ENCODE measurements at places on chromosomes 3 and 15. TPM values are rescaled to one million over a fixed set of nuclear protein-coding genes. Genes with fewer than 3 reads are reported as not detected.

Gene TIMP4
- polyA plus RNA-seq = 41.4 TPM

Gene FOXB1
- polyA plus RNA-seq = not detected

- no peak for DNase-seq
These were observed 57.4 kb downstream of the ANXA2 start for GRCh38 chr15:60340207-60340921.

- DNase-seq = no peak
These were observed 42.7 kb downstream of the IFT122 start for GRCh38 chr3:129482721-129483120.

Gene GOLGA8G
- polyA plus RNA-seq = not detected

DNA sequence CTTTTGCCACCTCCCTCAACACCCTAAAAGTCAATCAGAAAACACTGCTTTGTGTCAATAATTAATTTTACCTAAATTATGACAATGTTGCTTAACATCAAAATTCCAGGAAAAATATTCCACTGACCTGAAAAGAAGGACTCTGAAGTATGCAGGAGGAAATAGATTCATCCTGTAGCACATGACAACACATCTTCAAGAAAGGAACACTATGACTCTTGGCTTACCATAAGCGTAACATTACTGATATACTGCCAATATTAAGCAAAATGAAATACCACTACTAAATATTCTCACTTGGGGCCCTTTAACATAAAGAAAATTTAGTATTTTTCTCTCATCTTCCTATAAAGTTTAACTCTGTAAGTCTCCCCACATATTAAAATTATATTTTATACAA lies 9.6 kb downstream of the SUCLG2 start:
- no peak for DNase-seq

GRCh38 chr15:41004490-41004889 lies 51.2 kb downstream of the CHAC1 start:
- DNase-seq = no peak

- DNase-seq = no peak
These were observed 192.6 kb upstream of the ALCAM start for GRCh38 chr3:105174017-105174615.

Gene MED12L
- polyA plus RNA-seq = 0.07 TPM

Gene OIP5
- 0.33 TPM for polyA plus RNA-seq

- no peak for DNase-seq
These were observed 20.2 kb downstream of the ATOSA start for GRCh38 chr15:52658955-52659354.
